Subcutaneous preadipocyte (primary cell): ENCODE measurements at places on chromosomes 4 and X. TPM values are rescaled to one million over a fixed set of nuclear protein-coding genes. Genes with fewer than 3 reads are reported as not detected.

The POU3F4 gene
- not detected in 2 replicates for total RNA-seq

The DOK7 gene
- under 0.01 TPM in 1 of 2 replicates, not detected in the other for total RNA-seq

The PCDH7 gene
- 2.6 and 2.7 TPM in 2 replicates for total RNA-seq

The FRMPD4 gene
- under 0.01 TPM in 2 replicates for total RNA-seq

The HSFX3 gene
- total RNA-seq: not detected in 2 replicates

The AMBN gene
- not detected in 2 replicates for total RNA-seq

The ZBTB49 gene
- 2.2 and 5.1 TPM in 2 replicates for total RNA-seq

The EDNRA gene
- 6.6 and 6.8 TPM in 2 replicates for total RNA-seq

The TLR6 gene
- 3.1 and 3.7 TPM in 2 replicates for total RNA-seq

The UGT2B7 gene
- 0.20 TPM in 1 of 2 replicates, not detected in the other for total RNA-seq

The CASP3 gene
- 26.5 and 26.6 TPM in 2 replicates for total RNA-seq

The IL13RA2 gene
- total RNA-seq: 171 and 270 TPM in 2 replicates

The PABPC4L gene
- total RNA-seq: under 0.01 TPM in 2 replicates

The HTRA3 gene
- total RNA-seq: 2.3 and 12.1 TPM in 2 replicates

The NUDT9 gene
- 6.3 and 8.8 TPM in 2 replicates for total RNA-seq

The ADAMTS3 gene
- 1.1 and 1.2 TPM in 2 replicates for total RNA-seq
